Naive thymus-derived CD4-positive, alpha-beta T cell (primary cell): ENCODE measurements at places on chromosomes 13 and 19. TPM values are rescaled to one million over a fixed set of nuclear protein-coding genes. Genes with fewer than 3 reads are reported as not detected.

GRCh38 chr19:35861640-35862160, 5.0 kb downstream of the KIRREL2 start:
- no peak for DNase-seq

- DNase-seq: no peak
Measured at GRCh38 chr13:26557051-26557392, 461 bp upstream of the WASF3 start.

AP1M2 gene
- not detected for total RNA-seq

ZNF490 gene
- 10.9 TPM for total RNA-seq

GRCh38 chr19:15195371-15196334, 5.1 kb downstream of the NOTCH3 start:
- no peak for DNase-seq

GRCh38 chr19:18496167-18496979, 25.5 kb downstream of the ELL start:
- DNase-seq: no peak

CATSPERD gene
- total RNA-seq: not detected

DNA sequence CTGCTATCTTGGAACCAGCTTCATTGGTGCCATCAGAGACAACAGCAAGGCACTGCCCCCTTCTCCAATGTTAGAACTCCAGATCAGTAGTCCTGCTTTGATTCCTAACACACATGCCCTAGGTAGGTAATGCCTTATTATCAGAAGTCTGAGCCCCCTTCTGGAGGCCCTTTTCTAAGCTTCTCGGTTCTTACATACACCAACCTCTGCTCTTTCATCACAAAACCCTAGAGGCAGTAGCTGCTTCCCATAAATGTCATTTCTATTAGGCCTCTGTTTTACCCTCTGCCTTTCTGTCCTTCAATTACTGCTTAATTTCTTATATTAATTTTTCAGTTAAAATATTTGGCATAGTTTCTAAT, 65.3 kb upstream of the KLHL1 start:
- no peak for DNase-seq
